ENCODE measurements at places on chromosomes 12 and 14. TPM values are rescaled to one million over a fixed set of nuclear protein-coding genes. Genes with fewer than 3 reads are reported as not detected.

GRCh38 chr12:45273717-45274271, 57.9 kb downstream of the ANO6 start:
- DNase-seq, result no peak
- peaks cover 31% of the 10 kb centered on the region for H3K4me1 ChIP-seq
- no peaks in the 10 kb centered on the region for H3K27me3 ChIP-seq

DNA sequence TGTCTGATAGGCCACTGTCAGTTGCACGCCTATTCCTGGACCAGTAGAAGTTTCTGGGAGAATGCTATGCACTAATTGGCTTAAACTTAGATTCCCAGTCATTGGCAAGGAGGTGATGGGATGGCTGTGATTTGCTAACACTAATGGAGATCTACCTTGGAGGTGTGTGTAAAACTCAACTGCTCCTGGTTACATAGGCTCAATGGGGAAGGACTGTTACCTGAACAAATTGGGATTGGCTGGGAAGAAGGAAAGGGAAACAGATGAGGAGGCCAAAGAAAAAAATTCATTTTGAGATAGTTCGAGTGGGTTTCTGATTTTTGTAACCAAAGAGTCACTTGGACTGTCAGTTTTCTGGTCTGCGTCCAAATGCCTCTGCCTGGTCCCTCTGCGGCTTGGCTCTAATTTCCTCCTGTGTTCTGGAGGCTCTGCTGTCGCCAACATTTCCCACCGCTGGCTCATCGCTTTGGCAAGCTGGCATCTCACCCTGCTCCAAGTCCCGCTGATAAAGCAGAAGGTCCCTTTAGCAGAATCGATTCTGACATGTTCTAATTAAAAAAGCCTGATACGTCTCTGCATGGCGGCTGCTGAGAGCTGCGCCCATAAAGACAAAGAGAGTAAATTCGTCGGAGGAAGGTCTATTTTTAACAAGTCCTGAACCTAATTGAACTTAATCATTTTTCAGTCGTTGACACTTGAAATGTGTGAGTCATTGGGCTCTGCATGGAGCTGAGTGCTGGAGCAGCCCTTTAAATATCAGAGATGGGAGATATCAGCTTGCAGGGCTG, 2.0 kb upstream of the CCDC63 start:
- H3K4me1 ChIP-seq, result peaks cover 4% of the 10 kb centered on the region
- H3K27ac ChIP-seq, result no peak overlapping the region
- H3K4me3 ChIP-seq, result no peak overlapping the region
- H3K27me3 ChIP-seq, result peaks cover 61% of the 10 kb centered on the region

The NPFF gene
- total RNA-seq, result not detected

The MAP4K5 gene
- 80.9 TPM for total RNA-seq

DNA sequence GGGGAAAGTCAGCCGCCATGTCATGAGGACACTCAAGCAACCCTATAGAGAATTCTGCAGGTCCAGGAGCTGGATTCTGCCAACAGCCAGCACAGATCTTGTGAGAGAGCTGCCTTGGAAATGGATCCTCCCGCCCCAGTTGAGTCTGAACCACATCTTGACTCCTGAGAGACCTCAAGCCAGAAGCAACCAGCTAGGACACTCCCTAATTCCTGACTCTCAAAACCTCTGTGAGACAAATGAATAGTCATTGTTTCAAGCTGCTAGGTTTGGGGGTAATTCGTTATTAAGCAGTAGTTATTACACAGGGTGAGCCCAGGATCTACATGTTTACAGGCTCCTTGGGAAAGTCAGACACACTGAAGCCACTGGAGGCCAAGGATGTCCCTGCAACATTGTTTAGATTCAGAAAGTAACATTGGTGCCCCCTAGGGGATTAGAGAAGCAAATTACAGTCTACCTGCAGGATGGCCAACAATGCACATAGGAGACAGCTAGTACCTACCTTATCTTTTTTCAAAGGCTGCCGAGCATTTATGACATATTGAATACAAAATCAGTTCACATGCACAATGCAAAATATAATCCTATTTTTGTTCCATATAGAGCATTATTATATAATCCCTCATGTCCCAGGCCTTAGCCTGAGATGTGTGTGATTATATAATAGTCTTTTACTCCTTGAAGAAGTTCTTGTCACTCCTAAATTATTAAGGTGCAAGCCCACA, 57.9 kb upstream of the FICD start:
- H3K36me3 ChIP-seq, result no peaks in the 10 kb centered on the region
- peaks cover 36% of the 10 kb centered on the region for H3K27me3 ChIP-seq
- no peak for DNase-seq
- no peaks in the 10 kb centered on the region for H3K4me1 ChIP-seq
- no peak overlapping the region for H3K4me3 ChIP-seq

The TRPV4 gene
- total RNA-seq, result 3.7 TPM

The ZC2HC1C gene
- total RNA-seq, result 2.3 TPM

The CPNE6 gene
- total RNA-seq, result not detected
